ENCODE measurements at places on chromosomes 3 and 15.

GRCh38 chr15:65339920-65340319 is 35.4 kb downstream of the RNU5B-1 start:
- no peak for DNase-seq

DNA sequence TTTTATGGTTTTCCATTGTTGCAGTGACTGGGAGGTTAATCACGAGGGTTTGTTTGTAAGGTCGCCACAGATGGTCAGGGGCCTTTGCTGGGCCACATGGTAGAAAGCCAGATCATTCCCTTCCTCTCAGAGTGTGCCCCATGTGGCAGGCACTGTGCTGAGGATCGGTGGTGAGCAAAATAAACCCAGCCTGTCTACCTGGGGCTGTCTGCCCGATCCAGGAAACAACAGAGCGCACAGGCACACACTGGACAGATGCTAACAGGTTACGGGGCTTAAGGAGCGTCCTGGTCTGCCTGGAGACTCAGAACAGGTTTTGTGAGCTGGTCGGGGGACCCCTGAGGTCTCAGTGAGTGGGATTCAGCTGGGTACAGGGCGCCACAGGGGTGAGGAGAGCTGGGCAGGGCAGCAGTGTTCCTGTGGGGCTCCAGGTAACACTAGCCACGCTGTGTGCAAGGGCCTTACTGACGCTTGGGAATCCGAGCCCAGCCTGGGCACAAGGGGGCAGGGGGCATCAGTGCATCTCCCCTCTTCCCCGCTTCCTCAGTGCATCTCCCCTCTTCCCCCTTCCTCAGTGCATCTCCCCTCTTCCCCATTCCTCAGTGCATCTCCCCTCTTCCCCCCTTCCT is 136.4 kb downstream of the DNAJB8 start:
- no peak for DNase-seq

GRCh38 chr15:72770673-72771328 is 12.8 kb downstream of the ADPGK start:
- no peak for DNase-seq

DNA sequence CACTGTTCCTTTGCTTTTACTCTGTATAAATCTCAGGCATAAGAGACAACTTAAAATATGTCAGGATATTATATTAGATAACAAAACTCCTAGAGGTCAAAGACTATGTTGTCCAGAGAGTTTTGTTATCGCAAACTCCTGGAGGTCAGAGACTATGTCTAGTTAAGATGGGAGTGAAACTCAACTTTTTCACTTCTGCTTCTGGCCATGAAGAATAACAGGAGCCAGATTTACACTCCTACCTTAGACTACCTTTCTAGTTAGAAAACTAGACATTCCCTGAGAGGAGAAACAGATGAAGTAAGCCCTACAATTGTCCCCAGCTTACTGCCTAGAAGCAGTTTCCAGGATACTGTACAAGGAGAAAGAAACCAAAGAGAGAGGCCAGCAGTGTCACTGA is 255.4 kb upstream of the UBE2E1 start:
- DNase-seq: no peak

DNA sequence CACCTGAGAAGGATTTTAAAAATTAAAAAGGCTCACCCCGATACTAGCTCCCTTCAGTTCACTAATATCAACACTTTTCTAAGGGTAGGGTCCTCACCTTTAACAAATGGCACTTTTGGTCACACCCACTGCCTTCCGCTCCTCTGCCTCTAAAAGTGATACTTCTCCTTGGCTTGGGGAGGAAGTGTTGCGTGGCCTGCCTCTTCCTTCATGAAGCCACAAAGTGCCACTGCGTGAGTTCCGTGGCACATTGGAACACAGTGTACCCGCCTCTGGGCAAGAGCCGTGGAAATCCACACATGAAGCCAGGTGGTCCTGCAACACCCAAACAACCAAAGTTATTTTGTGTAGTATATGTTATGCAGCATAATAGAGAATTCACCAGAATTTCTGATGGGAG is 3.9 kb downstream of the B4GALT4 start:
- DNase-seq: no peak

GRCh38 chr3:109806929-109807328 is 469.6 kb upstream of the DPPA4 start:
- peak; percentile 92 for DNase-seq

DNA sequence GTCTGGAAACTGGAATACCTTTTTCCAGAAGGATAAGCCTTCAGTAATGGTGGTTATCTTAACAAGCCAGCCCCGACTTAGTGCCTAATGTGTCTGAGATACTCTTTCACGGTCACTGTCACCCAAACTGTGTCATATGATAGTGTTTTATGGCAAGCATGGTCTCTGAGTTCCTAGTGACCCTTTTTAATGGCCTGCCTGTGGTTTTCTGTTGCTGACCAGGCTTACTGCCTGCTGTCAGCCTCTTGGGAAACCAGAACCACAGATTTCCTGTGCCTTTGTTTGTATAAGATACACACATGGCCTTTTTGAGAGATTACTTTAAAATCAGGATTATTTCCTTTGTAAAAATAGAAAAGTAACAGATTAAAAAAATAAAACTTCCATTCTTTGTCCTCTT is 22.4 kb downstream of the HPS3 start:
- peak; percentile 59 for DNase-seq

GRCh38 chr3:4983739-4984510 is 4.7 kb downstream of the BHLHE40 start:
- peak; percentile 80 for DNase-seq

GRCh38 chr3:105527949-105528348 is 161.2 kb downstream of the ALCAM start:
- DNase-seq: no peak

GRCh38 chr15:75195766-75196241 is 5.9 kb upstream of the C15orf39 start:
- DNase-seq: no peak

DNA sequence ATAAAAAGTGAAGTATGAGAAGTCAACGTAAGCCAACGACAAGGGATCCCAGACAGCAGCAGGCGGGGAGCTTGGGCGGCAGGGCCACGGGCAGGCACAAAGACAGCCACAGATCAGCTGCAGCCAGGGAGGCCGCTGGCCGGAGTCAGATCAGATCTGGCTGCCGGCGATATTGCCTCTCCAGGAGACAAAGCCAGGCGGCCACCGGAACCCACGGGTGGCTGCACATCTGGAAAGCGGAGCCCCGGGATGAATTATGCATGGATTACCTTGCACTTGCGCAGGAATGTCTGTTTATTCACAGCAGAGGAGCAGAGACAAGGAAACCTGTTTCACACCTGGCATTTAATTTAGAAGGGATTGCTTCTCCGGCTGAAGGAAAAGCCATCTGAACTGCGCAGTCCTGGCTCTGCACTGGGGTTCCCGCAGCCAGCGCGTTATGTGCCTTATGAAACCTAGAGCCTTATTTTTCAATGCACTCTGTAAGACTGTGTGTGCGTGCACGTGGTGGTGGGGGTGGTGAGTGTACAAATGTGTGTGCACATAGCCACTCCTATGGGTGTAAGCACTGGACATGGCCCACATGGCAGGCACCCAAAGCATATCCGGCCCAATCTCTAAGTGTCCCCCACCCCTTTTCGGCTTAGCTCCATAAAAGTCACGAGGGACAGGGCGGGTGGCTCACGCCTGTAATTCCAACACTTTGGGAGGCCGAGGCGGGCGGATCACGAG is 427.8 kb upstream of the MCTP2 start:
- DNase-seq: no peak

DNA sequence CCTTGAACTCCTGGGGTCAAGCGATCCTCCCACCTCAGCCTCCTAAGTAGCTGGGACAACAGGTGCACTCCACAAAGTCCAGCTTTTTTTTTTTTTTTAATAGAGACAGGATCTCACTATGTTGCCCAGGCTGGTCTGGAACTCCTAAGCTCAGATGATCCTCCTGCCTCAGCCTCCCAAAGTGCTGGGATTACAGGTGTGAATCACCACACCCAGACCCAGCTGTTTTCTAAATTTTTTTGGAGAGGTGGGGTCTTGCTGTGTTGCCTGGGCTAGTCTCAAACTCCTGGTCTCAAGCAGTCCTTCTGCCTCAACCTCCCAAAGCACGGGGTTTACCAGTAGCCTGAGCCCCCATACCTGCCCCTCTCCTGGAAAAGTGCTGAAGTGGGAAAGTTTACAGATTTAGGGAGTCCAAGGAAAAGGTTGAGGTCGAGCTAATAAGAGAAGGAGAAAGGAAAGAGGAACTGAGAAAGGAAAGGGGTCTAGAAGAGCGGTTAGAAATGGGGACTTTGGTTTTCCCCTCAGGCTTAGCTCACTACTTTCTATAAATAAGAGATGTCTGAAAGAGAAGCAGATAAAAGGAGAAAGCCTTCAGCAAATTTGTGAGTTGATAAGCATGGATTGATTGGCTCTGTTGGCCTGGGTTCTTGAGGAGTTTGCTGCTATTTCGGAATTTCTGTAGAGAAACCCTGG is 23.6 kb downstream of the UBE2E1 start:
- no peak for DNase-seq

GRCh38 chr3:137990427-137990826 is 19.5 kb upstream of the CLDN18 start:
- DNase-seq: no peak

DNA sequence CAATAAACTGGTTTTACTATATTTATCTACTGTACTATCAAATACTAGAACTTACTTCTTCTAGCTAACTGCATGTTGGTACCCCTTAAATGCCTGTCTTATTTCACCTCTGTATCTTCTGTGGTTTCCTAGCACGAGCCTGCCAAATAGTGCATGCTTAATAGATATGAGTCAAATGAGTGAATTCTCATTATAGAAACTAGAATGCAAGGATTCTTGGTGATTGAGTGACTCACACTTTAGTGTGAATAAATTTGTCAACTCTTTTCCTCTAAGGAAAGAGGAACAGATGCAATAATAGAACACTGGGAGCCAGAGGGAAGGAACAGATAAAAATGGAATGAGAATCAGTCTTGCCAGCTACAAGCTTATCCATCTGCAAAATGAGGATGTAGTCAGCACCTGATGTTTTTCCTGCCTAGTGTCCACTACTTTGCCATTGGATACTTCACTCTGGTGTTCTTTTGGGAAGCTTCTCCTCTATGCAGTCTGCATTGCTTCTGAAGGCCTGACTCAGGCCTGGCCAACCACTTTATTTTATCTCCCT is 189.1 kb upstream of the CADPS start:
- no peak for DNase-seq

All from fibroblast of pulmonary artery (primary cell).